Subcutaneous preadipocyte (primary cell): ENCODE measurements at places on chromosomes 4 and X. TPM values are rescaled to one million over a fixed set of nuclear protein-coding genes. Genes with fewer than 3 reads are reported as not detected.

ATOH1 gene
- total RNA-seq = not detected in 2 replicates

AKAP4 gene
- total RNA-seq = not detected in 2 replicates

ZCCHC18 gene
- total RNA-seq = 0.37 TPM in 1 of 2 replicates, not detected in the other

PRDM8 gene
- 4.0 and 6.6 TPM in 2 replicates for total RNA-seq

EPHA5 gene
- total RNA-seq = under 0.01 TPM in 1 of 2 replicates, not detected in the other

ADRA2C gene
- total RNA-seq = not detected in 2 replicates

ARX gene
- total RNA-seq = not detected in 2 replicates

TLR6 gene
- total RNA-seq = 3.1 and 3.7 TPM in 2 replicates

HAUS3 gene
- 7.0 and 11.3 TPM in 2 replicates for total RNA-seq

F11 gene
- total RNA-seq = not detected in 2 replicates

LAMP2 gene
- 127 and 128 TPM in 2 replicates for total RNA-seq

ADH5 gene
- total RNA-seq = 139 and 190 TPM in 2 replicates

PIR gene
- 11.9 and 12.1 TPM in 2 replicates for total RNA-seq

HS3ST1 gene
- not detected in 2 replicates for total RNA-seq

XAGE3 gene
- total RNA-seq = not detected in 2 replicates

WWC2 gene
- 13.6 and 24.8 TPM in 2 replicates for total RNA-seq

SPP1 gene
- total RNA-seq = 0.37 and 0.39 TPM in 2 replicates

MAGEB1 gene
- not detected in 2 replicates for total RNA-seq

STARD8 gene
- 0.59 and 0.73 TPM in 2 replicates for total RNA-seq

MCF2 gene
- total RNA-seq = not detected in 2 replicates

ADH4 gene
- total RNA-seq = not detected in 2 replicates

AMBN gene
- not detected in 2 replicates for total RNA-seq

IL1RAPL1 gene
- total RNA-seq = 0.37 and 0.39 TPM in 2 replicates

UCP1 gene
- total RNA-seq = not detected in 2 replicates

CXCR3 gene
- total RNA-seq = not detected in 2 replicates

GAGE12J gene
- total RNA-seq = not detected in 2 replicates

HAND2 gene
- total RNA-seq = 9.9 and 15.4 TPM in 2 replicates

MXRA5 gene
- total RNA-seq = under 0.01 and 0.73 TPM in 2 replicates

ATXN3L gene
- total RNA-seq = not detected in 2 replicates

ZNF182 gene
- 2.6 and 3.1 TPM in 2 replicates for total RNA-seq

RNF212 gene
- total RNA-seq = 0.73 and 1.6 TPM in 2 replicates

SHROOM3 gene
- 1.6 and 4.4 TPM in 2 replicates for total RNA-seq

CFAP99 gene
- not detected in 2 replicates for total RNA-seq

FRMPD3 gene
- not detected in 2 replicates for total RNA-seq

FAM149A gene
- 5.1 and 7.7 TPM in 2 replicates for total RNA-seq

MAGEB5 gene
- total RNA-seq = not detected in 2 replicates

C4orf50 gene
- total RNA-seq = not detected in 2 replicates

FAM156B gene
- 8.4 and 18.0 TPM in 2 replicates for total RNA-seq
